ENCODE measurements at places on chromosomes 7 and 10.

DNA sequence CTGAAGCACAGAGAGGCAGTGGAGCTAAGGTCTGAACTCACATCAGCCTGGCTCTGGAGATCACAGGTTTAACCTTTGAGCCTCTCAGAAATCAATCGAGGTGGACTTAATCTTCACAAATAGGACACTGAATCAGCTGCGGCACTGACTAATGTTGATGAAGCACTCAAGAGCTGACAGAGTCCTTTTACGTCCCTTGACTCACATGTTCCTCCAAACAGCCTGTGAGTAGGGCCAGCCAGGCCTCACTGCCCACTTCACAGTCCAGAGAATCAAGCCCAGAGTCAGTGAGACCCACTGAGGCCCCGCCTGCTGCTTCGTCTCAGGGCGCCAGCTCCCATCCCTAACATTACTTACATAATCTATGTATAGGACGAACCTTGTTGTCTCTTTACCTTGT is 63.1 kb downstream of the TNS3 start:
- no peak for DNase-seq

DNA sequence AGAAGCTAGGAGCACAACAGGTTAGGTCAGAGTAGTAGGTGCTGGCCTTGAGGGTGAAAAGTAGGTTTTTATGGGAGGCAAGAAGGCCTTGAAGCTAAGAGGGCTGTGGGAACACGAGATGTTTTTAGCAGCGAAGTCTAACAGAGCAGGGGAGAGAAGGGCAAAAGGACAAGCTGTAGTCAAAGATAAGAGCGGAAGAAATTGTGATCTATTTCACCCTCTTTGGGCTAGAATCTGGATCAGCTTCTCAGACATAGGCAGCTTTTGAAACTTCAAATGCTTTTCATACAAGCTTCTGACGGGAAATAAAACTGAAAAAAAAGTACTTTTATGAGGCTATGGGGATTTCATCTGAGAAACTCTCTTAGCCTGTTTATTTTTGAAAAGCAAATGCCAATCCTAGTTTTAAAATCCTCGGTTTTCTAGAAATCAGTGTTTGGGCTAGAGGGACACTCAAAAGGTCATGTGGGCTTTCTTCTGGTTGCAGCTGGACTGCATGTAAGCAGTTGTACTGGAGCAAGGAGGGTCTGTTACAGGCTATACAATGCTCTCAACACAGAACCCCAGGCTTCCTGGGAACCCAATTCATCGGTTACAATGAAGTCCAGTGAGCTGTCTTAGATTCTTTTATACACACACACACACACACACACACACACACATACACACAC is 83.6 kb downstream of the RNF216 start:
- DNase-seq = no peak

DNA sequence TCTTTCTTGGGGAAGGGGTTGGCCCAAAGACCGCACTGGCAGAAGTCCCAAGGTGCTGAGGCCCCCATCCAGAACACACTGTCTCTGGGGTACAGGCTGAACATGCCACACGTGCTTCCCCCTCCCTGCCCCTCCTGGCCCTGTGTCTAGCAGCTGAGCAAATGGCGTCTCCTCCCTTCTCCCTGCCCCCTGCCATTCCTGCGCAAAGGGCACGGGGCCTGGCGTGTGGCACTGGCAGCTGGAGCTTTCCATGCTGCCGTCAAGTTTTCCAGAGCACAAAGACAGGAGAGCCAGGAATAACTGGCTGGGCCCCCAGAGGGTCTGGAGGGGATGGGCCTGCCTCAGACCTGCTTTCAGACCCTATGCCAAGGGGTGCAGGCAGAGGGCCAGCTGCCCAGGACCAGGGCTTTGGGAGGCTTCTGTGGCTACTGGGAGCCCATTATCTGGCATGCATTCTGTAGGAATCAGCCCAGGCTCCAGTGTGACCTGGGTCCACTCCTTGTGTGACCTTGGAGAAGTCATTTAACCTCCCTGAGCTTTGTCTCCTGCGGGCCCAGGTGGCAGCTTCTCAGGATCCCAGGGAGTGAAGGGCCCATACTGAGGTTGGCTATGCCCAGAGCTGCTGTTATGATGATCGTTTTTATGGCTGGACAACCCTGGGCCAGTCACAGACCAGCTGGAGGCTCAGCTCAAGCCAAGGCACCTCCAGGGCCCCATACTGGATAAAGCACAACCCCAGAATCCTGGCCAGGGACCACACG is 710 bp upstream of the LDB3 start:
- DNase-seq = no peak

DNA sequence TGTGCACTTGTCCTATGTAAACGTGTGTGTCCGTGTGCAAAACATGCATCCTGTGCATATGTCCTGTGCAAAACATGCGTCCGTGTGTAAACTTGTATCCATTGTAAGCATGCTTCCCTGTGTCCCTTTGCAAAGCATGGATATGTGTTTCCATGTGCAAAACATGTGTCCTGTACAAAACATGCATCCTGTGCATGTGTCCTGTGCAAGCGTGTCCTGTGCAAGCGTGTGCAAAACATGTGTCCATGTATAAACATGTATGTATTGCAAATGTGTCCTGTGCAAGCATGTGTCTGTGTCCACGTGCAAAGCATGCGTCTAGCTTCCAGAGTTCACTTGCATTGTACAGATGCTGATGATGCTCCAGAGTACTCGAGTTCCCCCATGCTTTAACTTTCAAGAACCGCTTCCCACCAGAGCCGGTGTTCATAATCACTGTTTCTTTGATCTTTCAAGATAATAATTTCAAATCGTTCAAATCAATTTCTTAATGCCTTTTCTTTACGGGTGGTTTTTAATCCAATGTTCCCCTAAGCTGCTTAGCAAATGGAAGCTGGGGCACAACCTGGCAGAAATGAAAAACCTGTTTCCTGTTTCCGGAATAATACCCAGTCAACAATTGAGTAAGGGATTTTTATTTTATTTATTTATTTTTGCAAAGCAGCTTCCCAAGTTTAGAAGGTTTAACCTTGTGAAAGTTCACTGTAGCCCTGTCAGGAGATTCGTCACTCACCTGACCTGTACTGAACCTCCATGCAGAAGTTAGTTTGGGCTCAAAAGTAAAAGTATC is 641 bp upstream of the ASB13 start:
- DNase-seq = no peak

DNA sequence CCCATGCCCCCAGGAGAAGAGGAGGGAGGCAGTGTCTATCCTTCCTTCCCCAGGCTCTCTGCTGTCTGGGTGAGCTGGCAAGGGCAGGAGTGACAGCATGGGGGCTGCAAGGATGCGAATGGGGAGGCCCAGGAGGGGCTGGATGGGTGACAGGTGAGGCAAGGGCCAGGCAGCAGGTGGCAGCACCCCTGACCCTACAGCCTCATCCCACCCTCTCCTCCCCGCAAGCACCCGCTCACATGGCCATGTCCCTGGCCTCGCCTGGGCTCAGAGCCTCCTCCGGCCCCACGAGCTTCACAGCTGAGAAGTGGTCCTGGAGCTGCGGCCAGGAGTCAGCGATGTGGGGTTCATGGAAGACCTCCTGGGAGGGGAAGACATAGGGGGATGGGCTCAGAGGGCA is 5.4 kb downstream of the PLOD3 start:
- no peak for DNase-seq

DNA sequence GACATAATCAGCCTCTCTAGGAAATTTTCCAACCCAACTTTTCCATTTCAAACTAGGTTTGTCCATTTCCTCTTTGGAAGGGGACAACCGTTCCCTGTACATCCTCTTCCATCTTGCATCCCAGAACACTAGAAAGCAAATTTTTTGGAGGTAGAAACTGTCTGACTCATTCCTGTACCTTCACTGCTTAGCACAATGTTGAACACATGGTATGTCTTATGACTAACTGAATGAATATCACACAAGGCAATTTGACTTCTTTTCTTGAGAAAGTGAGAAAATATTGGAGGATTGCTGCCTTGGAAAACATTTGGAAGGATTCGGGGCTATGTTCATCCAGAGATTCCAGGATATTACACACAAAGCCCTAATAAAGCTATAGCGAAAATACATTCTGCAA is 289.1 kb downstream of the FGFR2 start:
- DNase-seq = no peak

DNA sequence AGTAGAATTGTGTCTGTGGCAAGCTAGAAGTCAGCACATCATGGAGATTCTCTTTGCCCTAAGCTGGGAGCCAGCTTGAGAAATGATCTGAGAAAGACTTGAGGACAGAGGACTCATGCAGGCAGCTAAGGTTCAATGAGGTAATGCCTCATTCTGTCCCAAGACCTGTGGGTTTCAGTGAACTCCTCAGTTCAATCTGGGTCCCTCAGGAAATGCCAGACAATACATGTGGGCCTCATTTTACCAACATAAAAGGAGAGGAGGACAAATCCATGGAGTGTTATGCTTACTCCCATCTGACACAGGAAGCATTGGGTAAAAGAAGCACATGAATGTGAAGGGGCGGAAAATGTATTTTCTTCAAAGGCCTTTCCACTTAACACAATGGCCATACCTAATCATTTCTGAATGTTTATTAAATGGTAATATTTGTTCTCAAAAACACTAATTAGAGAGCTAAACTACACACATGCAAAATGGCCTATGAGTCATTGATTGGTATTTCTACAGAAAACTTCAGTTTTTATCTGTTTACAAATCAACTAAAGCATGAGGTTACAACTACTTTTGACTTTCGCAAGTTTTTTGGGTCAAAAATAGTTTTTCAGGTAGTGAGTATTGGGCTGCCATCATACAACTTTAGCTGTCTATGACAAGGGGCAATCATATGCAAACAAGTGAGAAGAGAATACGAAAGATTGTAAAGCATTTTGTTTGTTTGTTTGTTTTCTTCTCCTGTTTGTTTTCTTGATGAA is 205.3 kb downstream of the CHRM2 start:
- no peak for DNase-seq

- no peak for DNase-seq
Observed at GRCh38 chr10:120891365-120891764, 40.2 kb downstream of the WDR11 start.

GRCh38 chr10:92847202-92847864 is 987 bp upstream of the EXOC6 start:
- DNase-seq = no peak

DNA sequence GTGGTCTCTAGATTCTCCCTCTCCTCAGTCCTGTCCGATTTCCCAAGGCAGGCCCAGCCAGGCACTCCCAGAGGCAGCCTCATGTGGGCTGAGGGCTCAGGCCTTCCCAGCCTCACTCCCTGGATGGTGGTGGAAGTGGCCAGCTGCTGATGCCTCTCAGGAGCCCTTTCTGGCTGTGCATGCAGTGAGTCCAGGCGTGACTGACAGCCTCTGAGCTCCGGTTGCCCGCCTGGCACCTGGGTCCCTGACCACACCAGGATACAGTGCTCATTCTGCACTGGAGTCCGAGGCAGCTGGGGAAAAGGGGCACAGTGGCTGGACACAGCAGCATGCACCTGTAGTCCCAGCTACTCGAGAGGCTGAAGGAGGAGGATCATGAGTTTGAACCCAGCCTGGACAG is 132.6 kb downstream of the CUL2 start:
- no peak for DNase-seq

- no peak for DNase-seq
Observed at GRCh38 chr7:136685501-136686173, 182.8 kb upstream of the CHRM2 start.

DNA sequence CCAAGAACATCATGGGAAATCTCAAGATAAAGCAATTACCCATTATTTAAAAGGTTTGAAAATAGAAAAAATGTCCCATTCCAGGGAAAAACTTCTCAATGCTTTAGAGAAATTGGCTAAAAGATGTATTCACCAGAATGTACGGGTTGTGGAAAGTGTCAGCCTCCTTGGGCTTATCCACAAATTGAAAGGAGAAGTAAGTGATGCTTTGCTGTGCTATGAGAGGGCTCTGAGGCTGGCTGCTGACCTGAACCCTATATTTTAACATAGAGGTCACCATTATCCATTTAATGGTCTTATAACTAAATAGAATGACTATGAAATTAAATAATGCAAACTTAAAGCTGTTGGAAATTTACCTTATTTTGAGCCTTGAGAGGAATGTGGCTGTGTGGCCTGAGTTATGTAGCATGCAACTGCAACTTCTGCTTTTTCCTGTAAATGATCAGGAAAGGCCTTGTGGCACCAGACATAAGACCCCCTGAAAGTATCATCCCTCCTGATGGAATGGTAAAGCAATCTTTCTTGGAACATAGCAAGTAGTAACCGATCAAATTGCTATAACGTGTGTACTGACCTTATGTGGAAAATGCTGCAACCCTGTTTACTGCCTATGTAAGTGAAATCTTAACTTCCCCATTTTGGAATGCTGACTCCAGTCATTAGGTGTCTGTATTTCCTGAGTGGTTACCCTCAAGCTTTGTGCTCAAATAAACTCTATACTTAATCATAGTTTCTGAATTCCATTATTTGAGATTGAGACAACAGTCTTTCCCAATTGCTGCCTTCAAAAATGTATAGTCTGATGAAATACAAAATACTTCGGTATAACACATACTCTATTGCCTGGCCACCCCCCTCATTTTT is 6.9 kb downstream of the IFIT1B start:
- no peak for DNase-seq

- DNase-seq = no peak
Observed at GRCh38 chr7:89771003-89771636, 383.1 kb upstream of the STEAP1 start.

- no peak for DNase-seq
Observed at GRCh38 chr10:8487346-8487745, 432.9 kb downstream of the GATA3 start.

DNA sequence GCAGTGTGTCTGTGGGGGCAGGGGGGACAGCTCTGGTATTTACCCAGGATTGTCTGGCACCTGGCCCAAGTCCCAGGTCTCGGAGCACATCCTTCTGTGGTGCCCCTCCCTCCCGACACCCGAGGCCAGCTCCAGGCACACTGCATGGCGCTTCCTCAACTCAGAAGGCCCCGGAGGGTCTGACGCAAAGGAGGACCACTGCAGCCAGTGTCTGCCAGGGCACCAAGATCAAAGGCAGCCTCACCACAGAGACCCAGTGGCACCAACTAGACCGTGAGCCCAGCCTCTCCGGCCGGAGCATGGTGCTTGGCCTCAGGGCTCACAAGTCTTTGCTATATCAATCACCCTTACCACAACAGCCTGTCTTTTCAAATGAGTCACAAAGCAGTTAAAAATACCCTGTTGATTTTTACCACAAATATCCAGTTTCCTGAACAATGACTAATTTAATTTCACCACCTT is 99.3 kb upstream of the DDC start:
- DNase-seq = peak; percentile 45

DNA sequence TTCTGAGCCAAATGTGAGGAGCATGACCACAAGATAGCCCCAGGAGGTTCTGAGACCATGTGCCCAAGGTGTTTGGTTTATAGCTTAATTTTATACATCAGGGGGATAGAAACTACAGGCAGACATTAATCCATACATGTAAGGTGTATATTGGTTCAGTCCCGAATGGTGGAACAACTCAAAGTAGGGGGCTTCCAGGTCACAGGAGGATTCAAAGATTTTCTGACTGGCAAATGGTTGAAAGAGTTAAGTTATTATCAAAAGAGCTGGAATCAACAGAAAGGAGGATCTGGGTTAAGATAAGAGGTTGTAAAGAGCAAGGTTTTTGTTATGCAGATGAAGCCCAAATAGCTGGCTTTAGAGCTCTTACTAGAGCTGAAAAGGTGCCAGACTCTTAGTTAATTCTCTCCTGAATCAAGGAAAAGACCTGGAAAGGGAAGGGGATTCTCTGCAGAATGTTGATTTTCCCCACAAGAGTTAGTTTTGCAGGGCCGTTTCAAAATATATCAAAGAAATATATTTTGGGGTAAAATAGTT is 640.0 kb downstream of the IPMK start:
- no peak for DNase-seq

GRCh38 chr7:107960272-107960671 is 42.7 kb downstream of the LAMB1 start:
- no peak for DNase-seq
